ENCODE measurements at places on chromosomes 11 and 22. TPM values are rescaled to one million over a fixed set of nuclear protein-coding genes. Genes with fewer than 3 reads are reported as not detected.
A peak's percentile ranks its signal among the peaks of the same experiment; 100 is the strongest.

The OR4D5 gene
- not detected for polyA plus RNA-seq

DNA sequence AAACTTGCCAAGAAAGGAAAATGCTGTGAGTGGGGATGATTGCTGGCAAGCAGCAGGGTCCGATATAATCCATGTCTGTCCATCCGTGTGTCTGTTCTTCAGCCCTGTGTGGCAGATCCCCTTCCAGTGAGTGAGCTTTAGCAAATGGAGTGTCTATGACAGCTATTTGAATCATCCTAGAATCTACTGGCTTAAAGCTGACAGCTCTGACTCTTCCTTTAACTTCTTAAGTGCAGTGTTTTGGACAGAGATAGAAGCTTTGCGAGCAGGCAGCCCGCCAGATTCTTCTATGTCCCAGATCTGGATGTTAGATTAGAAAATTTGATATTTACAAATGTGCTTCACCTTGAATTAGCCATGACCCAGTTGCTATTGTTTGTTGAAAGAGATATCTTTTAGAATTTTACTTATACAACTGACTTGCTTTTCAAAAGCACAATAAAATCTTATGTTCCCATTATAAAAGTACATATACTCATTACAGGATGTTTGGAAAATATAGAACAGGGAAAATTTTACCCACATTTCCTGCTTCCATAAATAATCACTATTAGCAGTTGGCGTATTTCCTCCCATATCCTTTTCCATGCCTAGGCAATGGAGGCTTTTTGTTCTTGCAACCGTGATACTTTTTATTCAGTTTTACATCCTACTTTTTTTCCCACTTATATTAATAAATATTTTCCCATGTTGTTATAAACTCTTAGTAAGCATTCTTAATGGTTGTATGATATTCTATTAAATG is 124.5 kb downstream of the COMMD9 start:
- no peak for DNase-seq

GRCh38 chr22:30955153-30955552 is 13.4 kb downstream of the MORC2 start:
- DNase-seq, result no peak

DNA sequence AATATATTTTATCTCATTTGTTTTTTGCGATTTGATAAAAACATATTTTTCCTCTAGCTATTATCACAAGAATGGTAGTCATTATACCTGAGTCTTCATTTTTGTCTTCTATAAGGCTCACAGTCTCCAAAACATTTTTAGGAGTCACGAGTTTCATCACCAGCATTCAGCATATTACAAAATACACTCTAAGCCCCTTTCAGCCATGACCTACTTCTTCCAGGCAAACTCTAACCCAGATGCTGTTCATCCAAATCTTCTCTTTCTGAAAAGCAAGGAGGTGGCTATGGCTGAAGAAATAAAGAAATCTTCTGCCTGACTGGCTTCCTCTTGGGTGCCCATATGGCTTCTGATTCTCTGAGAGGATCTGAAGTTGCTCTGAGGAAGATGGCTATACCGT is 35.7 kb upstream of the USP47 start:
- no peak for DNase-seq

- DNase-seq, result peak; percentile 92
These were observed 95.5 kb upstream of the PARVA start for GRCh38 chr11:12281571-12282478.

DNA sequence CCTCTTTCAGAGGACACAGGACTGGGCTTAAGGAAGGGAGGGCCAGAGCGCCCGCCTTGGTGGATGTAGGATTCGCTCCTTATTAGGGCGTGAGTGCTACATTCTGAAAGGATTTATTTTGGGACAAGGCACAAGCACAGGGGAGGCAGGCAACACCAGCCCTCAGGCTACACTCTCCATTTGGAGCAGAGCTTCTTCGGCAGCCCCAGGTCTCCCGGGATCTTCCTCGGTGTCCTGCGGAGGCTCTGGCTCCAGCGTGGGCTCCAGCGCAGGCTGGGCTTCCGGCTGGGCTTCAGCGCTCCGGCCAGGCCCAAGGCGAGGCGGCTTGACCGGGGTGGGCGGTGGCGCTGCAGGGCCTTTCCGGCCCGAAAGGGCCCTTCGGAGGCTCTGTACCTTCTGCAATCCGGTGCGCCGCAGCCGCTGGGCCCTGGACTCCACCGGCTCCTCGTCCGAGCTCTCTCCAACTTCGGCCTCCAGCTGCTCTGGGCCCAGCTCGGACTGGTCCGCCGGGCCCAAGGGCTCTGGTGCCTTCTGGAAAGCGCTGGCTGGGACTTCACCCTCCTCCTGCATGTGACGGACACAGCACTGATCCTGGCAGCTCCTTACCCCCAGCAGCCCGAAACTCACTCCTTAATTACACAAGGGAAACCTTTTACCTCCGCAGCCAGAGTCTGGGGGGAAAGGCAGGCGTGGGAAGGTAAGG is 1.1 kb downstream of the CAVIN3 start:
- DNase-seq, result peak; percentile 85

The CATSPER1 gene
- polyA plus RNA-seq, result not detected

DNA sequence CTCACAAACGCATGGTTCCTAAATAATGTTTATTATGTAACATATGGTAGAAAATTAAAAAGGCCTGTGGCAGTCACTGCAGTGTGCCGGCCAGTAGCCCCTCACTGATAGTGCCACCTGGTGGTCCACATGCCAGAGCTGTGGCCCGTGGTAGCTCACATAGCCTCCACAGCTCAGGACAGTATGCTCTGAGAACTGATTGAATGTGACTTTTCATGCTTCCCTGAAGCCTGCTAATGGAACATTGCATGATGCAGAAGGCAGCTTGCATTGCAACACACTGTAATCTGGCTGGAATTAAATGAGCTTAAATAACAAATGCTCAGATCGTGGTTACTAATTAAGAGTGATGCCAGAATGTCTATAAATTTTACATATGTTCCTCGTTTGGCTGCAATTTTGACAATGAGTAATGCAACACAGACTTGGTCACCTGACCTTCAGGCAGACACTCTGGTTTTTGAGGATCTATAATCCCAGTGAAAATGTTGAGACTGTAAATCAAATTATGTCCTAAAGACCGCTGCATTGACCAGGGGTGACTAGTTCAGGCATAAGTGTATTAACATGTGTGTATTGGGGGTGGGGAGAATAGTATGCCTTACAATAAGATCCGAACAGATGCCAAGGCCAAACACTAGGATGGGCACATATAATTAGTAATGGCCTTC is 566.4 kb downstream of the METTL15 start:
- DNase-seq, result peak; percentile 67

- DNase-seq, result no peak
These were observed 198.3 kb upstream of the PGR start for GRCh38 chr11:101327908-101328307.

GRCh38 chr22:46592390-46592872 is 27.8 kb upstream of the GRAMD4 start:
- DNase-seq, result no peak

The KRTAP5-1 gene
- polyA plus RNA-seq, result not detected

- no peak for DNase-seq
These were observed 5.0 kb upstream of the OR52E6 start for GRCh38 chr11:5846701-5847100.

GRCh38 chr11:117649296-117650055 is 147.5 kb downstream of the DSCAML1 start:
- DNase-seq, result no peak

DNA sequence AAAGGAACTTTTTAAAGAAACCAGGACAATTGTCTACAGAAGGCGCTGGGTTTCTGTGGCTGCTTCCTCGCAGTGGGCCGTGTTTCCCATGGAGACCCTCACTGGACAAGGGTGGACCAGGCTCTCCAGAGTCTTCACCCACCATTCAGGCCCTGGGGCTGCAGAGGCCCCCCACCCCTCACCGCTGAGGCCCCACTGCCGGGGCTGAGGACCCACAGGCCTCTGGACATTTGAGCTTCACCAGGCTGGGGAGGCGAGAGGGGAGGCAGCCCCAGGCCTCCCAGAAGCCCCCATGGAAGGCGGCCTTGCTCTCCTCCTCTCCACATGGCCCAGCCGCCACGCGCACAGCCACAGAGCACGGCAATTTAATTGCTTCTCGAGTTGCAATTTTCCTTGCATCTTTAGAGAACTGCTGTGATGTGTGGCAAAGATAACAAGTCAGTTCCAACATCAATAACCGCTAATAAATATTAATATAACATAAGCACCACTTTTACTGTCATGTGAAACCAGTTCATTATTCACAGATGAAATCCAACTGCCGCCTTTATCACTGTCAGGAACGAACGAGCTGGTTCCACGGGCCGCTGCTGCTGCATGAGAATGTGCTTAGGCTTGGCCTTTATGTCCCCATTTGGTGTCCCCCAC is 81.0 kb downstream of the PHF21B start:
- DNase-seq, result no peak

GRCh38 chr11:82871646-82872045 is 28.6 kb downstream of the PRCP start:
- no peak for DNase-seq

The VSIG10L2 gene
- polyA plus RNA-seq, result not detected

Measured in kidney (tissue), 22 donors.